PC-9 (cell line): ENCODE measurements at places on chromosomes 2 and 18.
A peak's percentile ranks its signal among the peaks of the same experiment; 100 is the strongest.

- no peaks in the 10 kb centered on the region for H3K4me1 ChIP-seq
- H3K36me3 ChIP-seq: no peaks in the 10 kb centered on the region
- H3K4me3 ChIP-seq: no peak overlapping the region
- no peak overlapping the region for H3K27ac ChIP-seq
- H3K27me3 ChIP-seq: peaks cover 30% of the 10 kb centered on the region; the same call in 1 of the 2 replicates
Measured at GRCh38 chr18:59233017-59233410, 13.1 kb downstream of the GRP start.

DNA sequence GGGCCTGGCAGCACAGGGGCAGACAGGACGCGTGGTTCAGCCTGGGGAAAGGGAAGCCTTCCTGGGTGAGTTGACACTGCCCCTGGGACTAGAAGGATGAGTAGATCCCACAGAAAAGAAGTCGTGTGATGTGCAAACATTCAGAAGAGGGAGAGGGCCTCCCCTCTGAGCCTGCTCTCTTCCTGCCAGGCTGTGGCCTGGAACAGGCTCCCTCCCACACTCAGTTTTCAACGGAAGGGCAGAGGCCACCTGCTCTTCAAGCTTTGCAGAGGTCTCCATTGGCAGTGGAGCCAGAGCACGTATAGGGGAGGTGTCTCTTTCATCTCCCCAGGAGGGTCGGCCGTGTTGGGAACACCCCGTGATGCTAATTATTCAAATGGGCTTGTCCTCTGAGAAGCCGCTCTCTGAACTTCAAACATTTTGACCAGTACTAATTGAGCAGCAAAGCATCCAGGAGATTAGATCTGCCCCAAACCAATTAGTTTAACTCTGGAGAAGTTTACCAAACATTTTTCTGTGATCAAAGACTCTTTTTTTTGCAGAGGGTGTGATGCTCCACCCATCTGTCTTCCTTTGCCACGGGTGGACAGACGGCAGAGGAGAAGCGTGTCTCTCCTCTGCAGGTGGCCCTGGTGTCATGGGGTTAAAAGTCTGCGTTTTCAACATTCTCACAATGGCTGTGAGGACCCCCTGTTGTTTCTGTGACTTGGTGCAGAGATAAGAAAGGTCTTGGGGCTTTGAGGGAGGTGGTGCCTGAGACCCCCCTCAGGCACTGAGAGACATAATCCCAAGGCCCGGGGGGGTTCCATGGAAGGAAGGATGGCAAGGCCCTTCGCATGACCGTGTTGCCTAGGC is 29.5 kb upstream of the ODC1 start:
- no peaks in the 10 kb centered on the region for H3K4me1 ChIP-seq
- no peaks in the 10 kb centered on the region for H3K36me3 ChIP-seq
- no peak for DNase-seq
- no peak overlapping the region for H3K27ac ChIP-seq
- peaks cover 28% of the 10 kb centered on the region for H3K27me3 ChIP-seq

- H3K27me3 ChIP-seq: peaks cover 7% of the 10 kb centered on the region; the same call in 1 of the 2 replicates
- H3K27ac ChIP-seq: no peak overlapping the region
- H3K4me3 ChIP-seq: no peak overlapping the region
- H3K36me3 ChIP-seq: no peaks in the 10 kb centered on the region
- no peak for DNase-seq
Measured at GRCh38 chr2:100560216-100560830, 2.5 kb upstream of the PDCL3 start.

GRCh38 chr2:63735931-63736330 is 105.8 kb upstream of the UGP2 start:
- no peak overlapping the region for H3K27ac ChIP-seq
- no peak for DNase-seq
- no peaks in the 10 kb centered on the region for H3K27me3 ChIP-seq
- H3K36me3 ChIP-seq: no peaks in the 10 kb centered on the region

GRCh38 chr2:70396612-70397011 is 94.7 kb upstream of the FAM136A start:
- peaks cover 11% of the 10 kb centered on the region for H3K4me1 ChIP-seq
- H3K36me3 ChIP-seq: peaks cover 14% of the 10 kb centered on the region
- H3K27ac ChIP-seq: no peak overlapping the region
- H3K27me3 ChIP-seq: no peaks in the 10 kb centered on the region

GRCh38 chr18:76495006-76495370 is at the start of gene ZNF516:
TSS of gene ZNF516 (minus strand) at chr18:76495242. CDS start at chr18:76443054, 52,188 bp downstream.
- DNase-seq: no peak
- H3K27me3 ChIP-seq: no peaks in the 10 kb centered on the region
- H3K4me1 ChIP-seq: peaks cover 6% of the 10 kb centered on the region
- H3K4me3 ChIP-seq: peak within 1 kb of the TSS; percentile 92
- no peaks in the 10 kb centered on the region for H3K36me3 ChIP-seq
- H3K27ac ChIP-seq: peak within 1 kb of the TSS; percentile 55

- H3K27me3 ChIP-seq: no peaks in the 10 kb centered on the region
- H3K36me3 ChIP-seq: no peaks in the 10 kb centered on the region
- no peak overlapping the region for H3K27ac ChIP-seq
- no peak overlapping the region for H3K4me3 ChIP-seq
- no peak for DNase-seq
Measured at GRCh38 chr18:73656691-73657090, 490.9 kb downstream of the FBXO15 start.

- peaks cover 6% of the 10 kb centered on the region for H3K4me1 ChIP-seq
- no peak overlapping the region for H3K27ac ChIP-seq
- H3K36me3 ChIP-seq: no peaks in the 10 kb centered on the region
- no peak for DNase-seq
Measured at GRCh38 chr2:44273076-44273475, 2.2 kb upstream of the SLC3A1 start.

- peak within 1 kb of the TSS; percentile 44; the same call in 1 of the 2 replicates for H3K4me3 ChIP-seq
- no peak within 1 kb of the TSS for H3K27ac ChIP-seq
Measured at GRCh38 chr2:94871226-94872087, at the start of gene TEKT4. TSS of gene TEKT4 (plus strand) at chr2:94871430. CDS start at chr2:94871580, 150 bp downstream.

DNA sequence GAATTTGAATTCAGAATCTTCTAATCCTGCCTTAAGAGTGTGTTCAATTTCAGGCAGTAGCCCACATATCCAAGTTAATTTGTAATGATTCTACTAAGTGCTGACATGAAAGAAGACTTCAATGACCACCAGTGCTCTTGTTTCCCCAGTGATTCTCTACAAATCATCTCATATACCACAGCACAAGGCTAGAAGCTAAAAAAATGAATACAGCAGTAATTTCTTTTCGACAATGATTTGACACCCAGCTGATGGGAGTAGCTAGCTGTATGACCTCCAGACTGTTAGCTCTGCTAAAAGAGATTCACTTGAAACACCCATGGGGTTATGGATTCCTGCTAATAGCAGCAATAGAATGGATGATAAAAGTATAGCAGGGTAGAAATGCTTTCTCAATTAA is 217.0 kb upstream of the TMEFF2 start:
- H3K4me3 ChIP-seq: no peak overlapping the region
- H3K27ac ChIP-seq: no peak overlapping the region
- no peak for DNase-seq
- no peaks in the 10 kb centered on the region for H3K27me3 ChIP-seq

DNA sequence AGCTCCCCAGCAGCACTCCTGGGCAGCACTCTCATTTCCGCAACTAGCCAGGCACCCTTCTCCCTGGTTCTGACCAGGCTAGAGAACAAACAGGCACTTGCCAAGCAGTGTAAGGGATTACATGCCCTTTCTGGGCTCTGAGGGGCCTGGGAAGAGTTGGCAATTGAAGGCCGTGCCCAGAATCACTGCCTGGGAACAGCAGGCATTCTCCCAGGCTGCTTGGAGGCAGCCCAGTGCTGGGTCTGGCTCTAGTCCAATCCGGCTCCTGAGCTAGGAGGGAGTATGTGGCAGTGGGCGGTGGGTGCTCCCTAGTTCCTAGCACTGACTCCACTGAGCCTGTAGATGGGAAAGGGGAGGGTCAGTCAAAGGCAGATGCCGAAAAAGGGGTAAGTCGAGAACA is 34.1 kb upstream of the SP3 start:
- no peaks in the 10 kb centered on the region for H3K4me1 ChIP-seq
- H3K4me3 ChIP-seq: no peak overlapping the region
- no peak for DNase-seq
- H3K27ac ChIP-seq: no peak overlapping the region
- H3K27me3 ChIP-seq: peaks cover 8% of the 10 kb centered on the region; the same call in 1 of the 2 replicates

DNA sequence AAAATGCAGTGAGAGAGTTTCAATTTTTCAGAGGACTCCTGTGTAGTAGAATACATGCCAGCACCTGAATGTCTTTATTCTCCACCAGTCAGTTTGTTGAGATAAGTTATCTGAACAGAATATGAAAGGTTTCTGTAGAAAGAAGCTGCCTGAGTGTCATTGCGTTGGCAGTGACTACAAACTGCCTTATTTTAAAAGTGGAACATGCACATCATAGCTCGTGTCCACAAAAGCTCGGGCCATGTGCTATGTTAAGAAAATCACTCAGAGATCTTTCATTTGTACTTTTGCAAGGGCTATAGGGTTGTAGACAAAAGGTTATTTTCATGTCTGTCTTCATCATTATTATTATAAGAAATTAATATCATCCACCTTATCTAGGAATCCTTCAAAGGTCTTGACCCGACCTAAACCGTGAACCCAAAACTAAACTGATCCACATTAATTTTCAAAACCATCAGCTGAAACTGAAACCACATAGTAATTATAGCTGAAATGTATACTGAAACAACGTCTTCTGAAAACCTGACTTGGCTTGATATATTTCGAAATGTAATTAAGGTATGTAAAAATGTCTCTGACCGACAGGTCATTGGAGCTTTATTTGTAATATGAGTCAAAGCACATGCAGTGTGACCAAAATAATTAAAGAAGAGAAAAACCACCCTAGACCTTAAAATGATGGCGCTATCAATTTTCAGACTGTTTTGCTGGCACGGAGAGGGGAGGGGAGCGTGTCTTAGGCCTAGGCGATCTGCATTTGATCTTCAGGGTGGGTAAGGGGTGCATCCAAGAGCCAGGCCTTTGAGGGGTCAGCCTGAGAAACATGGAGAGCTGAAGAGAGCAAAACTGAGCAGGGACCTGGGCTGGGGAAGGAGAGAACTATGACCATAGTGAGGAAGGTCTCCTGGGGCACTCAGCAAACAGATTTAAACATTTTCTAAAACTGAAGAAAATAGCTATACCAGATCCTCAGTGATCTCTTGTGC is 232.1 kb downstream of the SOX11 start:
- no peaks in the 10 kb centered on the region for H3K4me1 ChIP-seq
- no peak overlapping the region for H3K4me3 ChIP-seq
- no peak overlapping the region for H3K27ac ChIP-seq
- peaks cover 20% of the 10 kb centered on the region; the same call in 1 of the 2 replicates for H3K27me3 ChIP-seq
- DNase-seq: no peak

DNA sequence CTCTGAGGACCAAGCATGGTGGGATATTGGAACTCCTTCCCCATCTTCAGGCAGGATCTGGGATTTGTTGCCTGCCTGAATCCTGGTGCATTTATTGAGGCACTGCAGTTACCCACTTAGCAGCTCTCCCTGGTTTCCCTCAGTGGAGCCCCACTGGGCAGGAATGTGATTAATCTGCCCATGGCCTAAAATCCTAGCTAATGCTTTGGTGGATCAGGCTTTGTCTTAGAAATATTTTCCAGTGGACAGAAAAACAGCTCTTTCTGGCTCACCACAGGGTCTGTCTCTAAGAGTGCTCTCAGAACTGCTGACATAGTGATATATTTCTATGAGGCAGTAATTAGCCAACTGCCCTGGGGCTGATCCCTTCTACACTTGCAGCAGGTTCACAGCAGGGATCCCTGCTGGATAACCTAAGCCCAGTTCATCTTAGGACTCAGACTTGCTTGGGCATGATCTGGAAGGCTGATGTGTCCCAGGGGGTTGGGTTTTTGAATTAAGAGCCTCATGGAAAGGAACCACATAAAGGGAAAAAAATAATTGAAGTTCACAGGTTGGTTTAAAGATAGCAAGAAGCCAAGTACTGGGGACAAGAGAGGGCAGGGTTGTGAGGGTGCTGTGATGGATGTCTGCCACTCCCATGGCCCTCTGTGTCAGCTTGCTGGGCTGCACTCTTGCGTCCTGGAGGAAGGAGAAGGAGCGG is 44.3 kb upstream of the ZDBF2 start:
- H3K36me3 ChIP-seq: no peaks in the 10 kb centered on the region
- H3K4me3 ChIP-seq: no peak overlapping the region
- DNase-seq: no peak
- peaks cover 7% of the 10 kb centered on the region; the same call in 1 of the 2 replicates for H3K4me1 ChIP-seq
- H3K27me3 ChIP-seq: no peaks in the 10 kb centered on the region
- no peak overlapping the region for H3K27ac ChIP-seq

- H3K27me3 ChIP-seq: no peaks in the 10 kb centered on the region
- no peaks in the 10 kb centered on the region for H3K4me1 ChIP-seq
- H3K27ac ChIP-seq: no peak overlapping the region
- H3K4me3 ChIP-seq: no peak overlapping the region
Measured at GRCh38 chr18:46080156-46080555, 8.1 kb upstream of the PSTPIP2 start.

GRCh38 chr18:46738491-46738890 is 18.4 kb downstream of the ST8SIA5 start:
- H3K36me3 ChIP-seq: no peaks in the 10 kb centered on the region
- H3K4me3 ChIP-seq: no peak overlapping the region
- H3K4me1 ChIP-seq: no peaks in the 10 kb centered on the region
- no peak overlapping the region for H3K27ac ChIP-seq
- DNase-seq: no peak
- peaks cover 72% of the 10 kb centered on the region for H3K27me3 ChIP-seq

DNA sequence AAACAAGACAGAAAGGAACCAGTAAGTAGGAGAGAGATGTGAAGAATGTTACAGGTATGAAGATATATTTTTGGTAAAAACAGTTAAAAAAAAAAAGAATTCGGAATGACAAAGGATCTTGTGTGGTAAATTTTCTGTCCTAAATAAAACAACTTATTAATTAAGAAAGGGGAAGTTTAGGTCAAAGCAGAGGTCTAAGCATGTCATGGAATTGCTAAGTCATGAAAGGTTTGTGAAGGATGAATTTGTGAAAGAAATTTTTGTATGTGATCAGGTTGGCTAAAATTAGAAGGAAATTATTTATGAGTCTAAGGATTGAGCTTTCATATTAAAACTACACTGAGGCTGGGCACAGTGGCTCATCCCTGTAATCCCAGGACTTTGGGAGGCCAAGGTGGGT is 11.1 kb upstream of the ALPG start:
- H3K4me1 ChIP-seq: peaks cover 10% of the 10 kb centered on the region
- no peaks in the 10 kb centered on the region for H3K27me3 ChIP-seq
- no peak for DNase-seq

DNA sequence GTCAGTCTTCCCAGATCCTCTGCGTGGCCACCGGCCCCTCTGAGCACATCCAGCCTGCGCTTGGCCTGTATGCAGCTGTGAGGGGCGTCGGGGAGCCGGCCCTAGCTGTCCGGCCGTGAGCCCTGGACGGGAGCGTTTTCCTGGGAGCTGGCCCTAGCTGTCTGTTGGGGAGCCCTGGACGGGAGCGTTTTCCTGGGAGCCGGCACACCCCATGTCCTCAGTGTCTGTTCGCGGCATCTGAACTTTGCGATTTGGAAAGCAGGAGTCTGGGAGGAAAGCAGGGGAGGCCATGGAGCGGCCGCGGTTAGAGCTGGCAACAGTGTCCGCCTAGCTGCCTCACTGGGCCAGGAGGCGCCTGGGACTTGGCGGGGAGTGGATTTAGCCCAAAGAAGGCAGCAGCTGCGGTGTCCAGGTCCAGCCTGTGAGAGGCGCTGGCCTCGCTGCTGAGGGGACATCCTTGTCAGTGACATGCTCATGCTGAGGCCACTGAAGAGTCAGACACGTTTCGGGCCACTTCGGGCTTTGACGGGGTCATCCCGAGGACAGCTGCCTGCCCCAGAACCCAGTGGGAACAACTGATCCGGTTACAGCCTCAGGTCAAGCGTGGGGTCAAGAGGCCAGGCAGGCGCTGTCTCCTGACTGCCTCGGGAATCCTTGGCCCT is 75.8 kb downstream of the KCNG2 start:
- H3K4me1 ChIP-seq: no peaks in the 10 kb centered on the region
- H3K4me3 ChIP-seq: no peak overlapping the region
- H3K27ac ChIP-seq: no peak overlapping the region
- peaks cover 72% of the 10 kb centered on the region for H3K27me3 ChIP-seq
- DNase-seq: no peak
- H3K36me3 ChIP-seq: no peaks in the 10 kb centered on the region
